ENCODE measurements at places on chromosomes 2 and 18.

- DNase-seq = no peak
Observed at GRCh38 chr2:138432971-138433370, 68.6 kb upstream of the SPOPL start.

GRCh38 chr2:46142546-46143428 is 154.4 kb upstream of the EPAS1 start:
- no peak for DNase-seq

- no peak for DNase-seq
Observed at GRCh38 chr18:50183556-50183955, 11.4 kb downstream of the MYO5B start.

DNA sequence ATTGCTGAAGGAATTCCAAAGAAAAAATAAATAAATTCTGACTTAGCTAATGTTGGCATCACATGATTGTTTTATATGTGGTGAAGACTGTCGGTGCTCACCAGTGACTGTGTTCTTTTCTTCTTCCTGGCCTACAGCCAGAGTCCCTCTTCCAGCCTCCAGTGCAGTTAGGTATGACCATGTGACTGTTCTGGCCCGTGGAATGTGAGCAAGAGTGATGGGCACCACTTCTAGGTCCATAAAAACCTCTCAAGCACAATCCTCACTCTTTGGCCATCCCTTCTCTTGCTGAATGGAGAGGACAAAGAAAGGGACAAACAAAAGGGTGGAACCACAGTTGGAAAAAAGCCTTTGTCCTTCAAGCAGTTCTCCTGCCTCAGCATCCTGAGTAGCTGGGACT is 39.0 kb upstream of the BMPR2 start:
- DNase-seq = no peak

DNA sequence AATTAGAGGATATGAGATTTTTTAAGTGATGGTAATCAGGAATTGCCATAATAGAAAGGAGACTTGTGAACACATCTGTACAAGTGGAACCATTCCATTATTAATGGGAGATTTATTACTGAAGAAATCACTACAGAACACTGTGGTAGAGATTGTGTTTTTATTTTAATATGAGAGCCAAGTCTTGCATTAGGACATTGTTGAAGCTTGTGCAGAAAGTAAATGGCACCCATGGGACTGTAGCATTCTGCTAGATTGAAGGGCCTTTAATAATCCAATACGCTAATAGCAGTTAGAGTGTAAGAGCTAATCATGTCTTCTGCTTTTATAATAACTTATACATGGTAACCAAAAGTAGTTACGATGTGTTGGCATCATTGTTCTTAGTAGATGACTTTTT is 83.6 kb downstream of the VRK2 start:
- DNase-seq = no peak

DNA sequence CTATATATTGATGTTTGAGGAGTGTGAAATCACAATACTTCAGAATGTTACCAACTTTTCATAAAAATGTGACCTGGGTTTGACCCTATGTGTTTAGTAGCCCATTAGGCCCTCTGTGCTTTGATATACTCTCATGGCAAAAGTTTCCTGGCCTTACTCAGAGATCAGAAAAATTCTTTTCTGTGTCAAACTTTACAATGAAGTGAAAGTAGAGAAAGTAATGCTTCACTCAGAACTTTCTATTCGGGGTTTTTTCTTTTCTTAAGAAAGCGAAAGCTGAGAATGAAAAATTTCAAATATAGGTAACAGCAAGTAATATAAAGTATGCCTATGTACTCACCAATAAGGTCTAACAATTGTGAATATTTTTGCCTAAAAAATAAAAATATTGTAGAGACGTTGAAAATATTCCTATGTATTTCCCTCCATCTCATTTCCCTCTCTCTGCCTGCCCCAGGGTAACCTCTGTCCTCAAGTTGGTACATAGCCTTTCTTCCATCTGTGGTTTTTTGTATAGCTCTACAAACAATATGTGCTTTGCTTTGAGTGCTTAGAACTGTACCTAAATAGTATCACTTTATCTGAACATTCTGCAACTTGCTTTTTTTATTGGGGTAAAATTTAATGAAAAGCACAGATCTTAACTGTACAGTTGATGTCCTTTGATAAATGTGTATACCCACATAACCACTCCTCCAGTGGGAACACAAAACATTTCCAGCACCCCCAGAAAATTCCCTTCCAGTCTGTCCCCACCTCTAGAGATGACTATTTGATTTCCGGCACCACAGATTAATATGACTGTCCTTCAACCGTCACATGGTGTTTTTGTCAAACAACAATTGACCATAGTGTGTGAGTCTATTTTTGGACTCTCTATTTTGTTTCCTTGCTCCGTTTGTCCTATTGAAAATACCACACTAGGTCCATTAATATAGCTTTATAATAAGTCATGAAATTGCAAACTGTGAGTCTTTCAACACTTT is 10.3 kb upstream of the ACKR3 start:
- no peak for DNase-seq

- DNase-seq = no peak
Observed at GRCh38 chr2:144679942-144680341, 160.0 kb upstream of the ZEB2 start.

GRCh38 chr18:59222341-59222740 is 2.4 kb downstream of the GRP start:
- DNase-seq = no peak

- no peak for DNase-seq
Observed at GRCh38 chr2:172938713-172939375, 136.8 kb upstream of the MAP3K20 start.

DNA sequence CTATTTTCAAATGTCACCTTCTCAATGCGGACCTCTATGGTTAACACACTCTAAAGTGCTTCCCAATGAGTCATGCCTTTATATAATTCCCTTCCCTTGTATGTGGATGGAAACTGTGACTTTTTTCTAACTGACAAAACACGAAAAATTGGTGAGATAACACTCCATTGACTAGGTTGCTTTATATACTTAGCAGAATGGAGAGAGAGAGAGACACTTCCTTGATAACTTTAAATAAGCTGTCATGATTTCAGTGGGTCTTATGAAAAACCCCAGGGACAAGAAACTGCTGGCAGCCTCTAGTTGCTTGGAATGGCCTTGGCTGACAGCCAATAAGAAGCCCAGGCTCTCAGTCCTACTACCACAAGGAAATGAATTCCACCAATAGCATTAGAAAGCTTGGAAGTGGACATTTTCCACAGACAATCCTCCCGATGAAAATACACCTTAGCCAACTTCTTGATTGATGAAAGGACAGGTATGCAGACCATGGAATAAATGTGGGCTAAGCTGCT is 322.2 kb downstream of the ZNF804A start:
- no peak for DNase-seq

GRCh38 chr2:45786836-45787357 is 135.4 kb downstream of the PRKCE start:
- DNase-seq = no peak

- DNase-seq = no peak
Observed at GRCh38 chr2:237574894-237575868, 8.8 kb downstream of the PRLH start.

- no peak for DNase-seq
Observed at GRCh38 chr2:44707945-44708660, 233.4 kb upstream of the SIX3 start.

DNA sequence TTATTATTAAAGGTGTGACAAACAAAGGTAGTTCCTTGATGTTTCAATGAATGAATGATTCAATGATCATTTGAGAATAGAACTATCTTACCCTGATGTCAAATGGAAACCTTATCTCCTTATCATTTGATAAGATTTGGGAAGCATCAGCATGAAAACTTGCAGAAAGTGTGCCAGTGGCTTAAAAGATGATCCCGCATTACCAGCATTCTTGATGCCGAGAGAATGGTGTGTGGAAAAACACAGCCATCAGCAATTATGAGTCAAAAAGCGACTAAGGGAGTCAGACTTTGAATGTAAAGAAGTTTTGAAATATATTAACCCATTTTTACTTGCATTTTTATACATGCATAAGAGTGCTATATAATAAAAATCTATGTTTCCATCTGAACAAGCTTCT is 93.7 kb downstream of the MAIP1 start:
- no peak for DNase-seq

DNA sequence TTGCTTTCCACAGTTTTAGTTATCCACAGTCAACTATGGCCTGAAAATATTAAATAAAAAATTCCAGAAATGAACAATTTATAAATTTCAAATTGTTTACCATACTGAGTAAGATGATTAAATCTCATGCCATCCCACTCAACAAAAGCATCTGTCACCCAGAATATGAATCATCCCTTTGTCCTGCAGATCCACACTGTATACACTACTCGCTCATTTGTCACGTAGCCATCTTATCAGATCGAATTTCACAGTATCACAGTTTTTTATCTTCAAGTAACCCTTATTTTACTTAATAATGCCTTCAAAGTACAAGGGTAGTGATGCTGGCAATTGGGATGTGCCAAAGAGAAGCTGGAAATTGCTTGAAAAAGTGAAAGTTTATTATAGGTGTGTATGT is 291.8 kb upstream of the LRATD1 start:
- no peak for DNase-seq

DNA sequence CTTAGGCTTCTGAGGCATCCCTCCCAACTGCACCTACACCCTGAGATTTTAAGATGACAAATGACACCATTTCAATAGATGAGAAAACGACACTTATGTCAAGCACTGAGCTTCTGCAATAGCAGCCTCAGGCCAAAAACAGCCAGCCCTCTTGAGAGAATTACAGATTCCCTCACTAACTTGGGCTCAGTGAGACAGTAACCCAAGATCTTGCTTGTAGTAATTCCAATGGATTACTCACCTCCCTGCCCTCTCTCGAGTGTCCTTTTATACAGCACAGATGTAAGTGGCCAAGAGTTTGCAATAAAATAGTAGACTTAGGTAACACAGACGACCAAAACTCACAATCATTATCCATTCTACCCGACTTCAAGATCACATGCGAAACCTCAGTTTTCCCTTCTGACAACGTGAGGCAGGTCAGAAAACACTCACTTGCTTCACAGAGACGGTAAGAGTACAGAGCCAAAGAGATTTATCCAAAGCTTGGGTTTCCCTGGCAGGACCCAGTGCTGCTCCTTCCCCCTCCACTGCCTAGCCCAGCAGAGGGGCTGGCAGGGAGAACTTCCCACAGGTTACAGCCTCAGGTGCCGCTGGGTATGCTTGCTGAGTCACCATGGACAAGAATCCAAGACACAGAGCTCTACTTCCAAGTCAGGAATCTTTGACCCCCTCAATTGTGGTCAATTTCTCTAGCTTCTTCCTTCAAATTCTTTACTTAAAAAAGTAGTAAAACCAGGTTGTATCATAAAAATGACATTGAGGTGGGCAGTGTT is 181.4 kb downstream of the MYO5B start:
- DNase-seq = no peak

GRCh38 chr2:146143971-146144370 is 1624.1 kb upstream of the ZEB2 start:
- DNase-seq = no peak

DNA sequence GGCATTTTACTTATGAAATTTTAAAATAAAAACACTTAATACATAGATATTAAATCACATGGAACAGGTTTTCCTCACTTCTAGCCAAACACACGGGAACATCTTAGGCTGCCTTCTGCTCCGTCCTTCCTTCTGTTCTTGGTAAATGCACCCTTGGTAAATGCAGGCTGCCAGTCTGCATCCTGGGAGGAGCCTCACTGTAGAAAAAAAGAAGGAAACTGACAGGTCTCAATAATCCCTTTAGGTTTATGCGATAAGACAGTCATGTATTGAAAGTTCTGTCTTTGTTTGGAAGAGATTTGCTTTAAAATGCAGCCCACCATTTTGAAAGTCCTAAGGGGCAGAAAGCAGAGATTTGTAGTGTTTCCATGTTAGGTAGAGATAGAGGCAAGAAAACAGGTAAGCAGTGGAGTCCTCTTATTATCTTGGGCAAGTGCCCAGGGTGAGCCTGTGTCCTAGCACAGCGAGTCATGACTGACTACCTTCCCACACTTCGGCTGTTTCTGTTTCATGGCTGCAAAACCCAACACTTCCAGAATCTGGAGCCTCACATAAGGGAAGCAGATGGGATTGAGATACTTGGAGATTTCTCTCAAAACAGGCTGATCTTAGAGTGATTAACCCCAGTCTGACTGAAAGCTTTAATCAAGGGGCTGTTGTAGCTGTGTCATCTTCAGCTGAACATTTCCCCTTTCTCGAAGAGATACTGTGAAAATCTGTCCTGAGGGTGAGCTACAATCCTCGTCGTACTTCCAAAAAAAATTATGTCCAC is 131.4 kb upstream of the MAP3K20 start:
- no peak for DNase-seq

DNA sequence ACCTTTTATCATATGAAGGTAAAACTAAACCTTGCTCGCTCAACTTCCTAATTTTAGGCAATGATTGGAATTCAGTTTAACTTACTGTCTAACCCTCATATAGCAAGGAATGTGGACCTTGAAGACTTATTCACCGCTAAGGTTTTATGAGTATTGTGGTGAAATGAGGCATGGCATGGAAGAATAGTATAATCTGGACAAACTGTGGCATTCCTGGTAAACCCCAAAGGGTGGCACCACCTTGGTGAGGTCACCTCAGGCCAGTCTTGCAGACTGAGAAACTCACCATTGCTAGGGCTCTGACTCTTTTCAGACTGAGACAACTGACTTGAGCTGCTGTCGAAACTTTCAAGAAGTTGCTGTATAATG is 51.1 kb upstream of the EHBP1 start:
- DNase-seq = no peak

DNA sequence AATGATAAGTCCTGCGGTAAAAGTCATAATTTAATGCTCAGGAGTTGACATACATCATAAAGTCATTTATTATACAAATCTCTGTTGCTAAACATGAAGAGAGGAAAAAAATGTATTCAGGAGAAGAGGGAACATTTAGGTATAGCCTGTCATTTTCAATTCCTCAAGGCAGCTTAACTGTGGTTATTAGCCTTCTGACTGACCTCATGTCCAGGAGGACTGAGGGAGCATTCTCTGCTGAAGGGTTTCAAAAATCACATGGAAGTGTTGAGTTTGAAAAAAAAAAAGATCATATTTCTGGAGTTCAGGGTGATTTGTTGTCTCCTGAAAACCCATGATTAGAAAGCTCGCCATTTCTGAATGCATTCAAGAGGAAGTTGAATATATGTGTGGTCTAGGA is 1371.1 kb upstream of the LRRTM1 start:
- DNase-seq = no peak

- peak; percentile 55 for DNase-seq
Observed at GRCh38 chr2:238166391-238167343, 7.9 kb downstream of the ERFE start.

- no peak for DNase-seq
Observed at GRCh38 chr2:239392072-239392357, 8.8 kb downstream of the HDAC4 start.

- no peak for DNase-seq
Observed at GRCh38 chr18:47801817-47802216, 128.6 kb downstream of the SMAD2 start.

- no peak for DNase-seq
Observed at GRCh38 chr2:54550547-54550946, 94.4 kb downstream of the SPTBN1 start.

Measured in natural killer cell treated with Interleukin-12 subunit alpha and Interleukin-12 subunit beta and Interleukin-15 and Interleukin-18, amount 100 ng/mL, for 72 hours (primary cell).